ENCODE measurements at places on chromosomes 5 and 9.
A peak's percentile ranks its signal among the peaks of the same experiment; 100 is the strongest.

GRCh38 chr9:89367726-89368437 is 49.6 kb downstream of the SECISBP2 start:
- DNase-seq, result no peak

- no peak for DNase-seq
Measured at GRCh38 chr9:135067096-135067710, 20.3 kb upstream of the OLFM1 start.

- DNase-seq, result no peak
Measured at GRCh38 chr5:179470201-179470600, 80.2 kb upstream of the RUFY1 start.

GRCh38 chr9:61665829-61666228 is 476.0 kb downstream of the SPATA31A7 start:
- DNase-seq, result no peak

DNA sequence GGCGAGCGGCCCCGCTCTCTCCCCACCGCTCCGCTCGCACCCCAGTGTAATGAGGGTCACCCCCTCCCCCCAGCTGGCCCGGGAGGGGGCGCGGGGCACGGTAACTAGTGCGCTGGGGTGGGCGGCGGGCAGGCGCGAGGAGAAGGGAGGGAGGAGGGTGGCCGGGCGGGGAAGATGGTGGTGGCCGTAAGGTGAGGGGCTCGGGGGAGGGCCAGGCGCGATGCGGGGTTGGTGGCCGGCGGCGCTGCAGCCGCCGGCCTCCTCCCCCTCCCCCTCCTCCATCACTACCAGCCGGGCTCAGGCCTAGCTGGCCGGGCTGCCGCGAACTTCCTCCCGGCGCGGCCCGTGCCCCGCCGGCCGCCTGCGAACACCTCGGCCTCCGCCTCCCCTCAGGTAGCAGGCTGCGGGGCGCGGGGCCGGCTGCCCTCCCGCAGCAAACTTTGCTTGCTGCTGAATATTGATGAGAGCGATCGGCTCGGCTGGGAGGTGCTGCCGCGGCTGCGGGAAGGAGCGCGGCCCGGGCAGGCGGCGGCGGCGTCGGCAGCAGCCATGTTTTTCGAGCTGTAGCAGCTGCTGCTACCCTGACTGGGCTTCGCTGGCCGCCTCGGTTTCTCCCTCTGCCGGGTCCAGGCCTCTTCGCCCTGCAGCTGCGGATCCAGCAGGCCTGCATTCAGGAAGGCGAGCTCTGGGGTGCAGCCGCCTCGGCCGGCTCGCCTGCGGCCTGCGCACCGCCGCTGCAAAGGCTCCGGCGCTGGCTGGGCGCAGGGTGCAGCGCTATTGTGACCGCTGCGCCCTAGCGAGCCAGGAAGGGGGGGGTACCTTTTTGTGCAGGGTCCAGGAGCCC is 502 bp downstream of the NSD1 start:
- peak; percentile 58 for DNase-seq

DNA sequence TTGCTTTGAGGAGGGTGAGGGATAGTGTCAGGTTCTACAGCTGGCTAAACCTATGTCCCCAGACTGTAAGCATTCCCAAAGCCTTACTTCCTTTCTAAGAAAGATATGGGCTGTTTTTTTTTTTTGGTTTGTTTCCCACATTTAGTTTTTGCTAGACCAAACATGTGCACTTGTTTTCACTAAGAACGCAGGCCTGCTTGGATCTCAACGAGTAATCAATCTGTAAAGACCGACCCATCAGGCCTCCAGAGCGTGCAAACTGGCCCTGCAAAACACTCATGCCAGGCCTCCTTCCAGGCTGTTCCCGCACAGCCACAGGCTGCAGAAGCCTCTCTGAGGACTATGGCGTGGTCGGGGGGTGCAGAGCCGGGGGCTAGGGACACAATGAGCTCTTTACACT is 304.8 kb upstream of the PANK3 start:
- DNase-seq, result no peak

DNA sequence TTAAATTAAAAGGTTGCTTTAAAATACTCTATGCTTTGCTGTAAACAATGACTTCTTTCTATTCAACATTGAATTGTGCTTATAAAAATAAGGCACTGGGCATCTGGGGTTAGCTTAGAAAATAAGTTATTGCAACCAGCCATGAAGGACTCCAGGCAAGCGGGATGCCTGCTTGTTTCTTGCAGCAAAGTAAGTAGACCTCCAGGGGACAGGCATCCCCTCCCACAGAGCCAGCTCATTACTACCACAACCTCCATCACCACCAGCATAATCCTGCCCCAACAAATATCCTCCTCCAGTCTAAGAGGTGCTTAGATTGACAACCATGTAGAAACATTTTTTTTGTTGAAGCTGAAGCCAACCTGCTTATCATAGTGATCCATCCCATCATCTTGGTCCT is 190.4 kb downstream of the TARS1 start:
- DNase-seq, result no peak

DNA sequence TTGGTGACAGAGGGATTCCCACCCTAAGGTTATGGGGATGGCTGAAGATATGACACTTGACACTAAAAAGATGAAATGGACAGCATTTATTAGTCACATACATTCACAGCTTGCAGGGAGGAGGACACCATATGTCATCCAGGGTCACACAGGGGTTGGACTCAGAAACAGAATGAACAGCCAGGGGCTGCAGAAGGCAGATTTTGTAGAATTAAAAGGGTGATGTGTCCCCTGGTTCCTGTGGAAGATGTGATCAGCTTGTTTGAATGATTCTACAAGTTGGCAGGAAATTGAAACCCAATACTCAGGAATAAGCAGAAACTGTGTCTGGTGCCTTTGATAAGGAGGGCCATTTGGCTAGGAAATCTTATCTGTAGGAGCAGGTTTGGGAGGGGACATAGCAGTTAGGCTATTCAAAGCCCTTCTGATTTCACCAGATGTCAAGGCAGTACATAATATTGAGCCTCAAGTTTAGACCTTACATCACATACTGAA is 102.3 kb upstream of the GRIN3A start:
- no peak for DNase-seq

DNA sequence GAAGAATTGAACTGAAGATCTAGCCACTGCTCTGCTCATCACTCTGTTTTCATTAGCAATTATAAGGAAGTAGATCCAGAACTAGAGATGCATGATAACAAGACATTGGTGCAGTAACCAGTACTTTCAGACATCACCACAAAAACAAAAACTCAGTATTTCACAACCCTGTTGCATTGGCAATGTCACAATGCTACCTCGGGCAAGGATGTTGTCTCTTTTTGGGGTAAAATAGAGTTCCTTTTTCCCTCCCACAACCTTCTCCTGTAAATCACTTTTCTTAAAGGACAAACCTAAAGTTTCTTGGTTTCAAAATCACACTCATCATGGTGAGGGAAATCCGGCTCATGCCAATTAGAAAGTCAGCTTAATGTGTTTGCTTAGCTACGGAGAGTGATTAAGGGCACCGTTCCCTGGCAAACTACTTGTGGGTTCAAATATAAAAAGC is 420.1 kb upstream of the MEF2C start:
- no peak for DNase-seq

GRCh38 chr5:137155261-137156000 is 343.7 kb downstream of the SPOCK1 start:
- no peak for DNase-seq

- DNase-seq, result no peak
Measured at GRCh38 chr9:95585824-95586223, 69.1 kb upstream of the PTCH1 start.

DNA sequence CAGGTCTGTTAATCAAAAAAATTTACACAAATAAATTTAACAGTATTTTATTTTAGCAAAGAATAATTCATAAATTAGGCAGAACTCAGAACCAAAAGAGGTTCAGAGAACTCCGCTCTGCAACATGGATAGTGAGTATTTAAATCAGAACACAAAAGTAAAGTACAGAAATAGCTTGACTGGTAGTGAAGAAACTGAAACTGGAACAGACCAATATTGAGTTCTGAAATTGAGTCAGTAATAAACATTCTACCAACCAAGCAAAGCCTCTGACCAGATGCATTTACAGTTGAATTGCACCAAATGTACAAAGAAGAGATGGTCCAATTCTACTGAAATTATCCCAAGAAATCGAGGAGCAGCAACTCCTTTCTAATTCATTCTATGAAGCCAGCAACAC is 1542.8 kb downstream of the EFNA5 start:
- no peak for DNase-seq

- no peak for DNase-seq
Measured at GRCh38 chr5:96117771-96118651, 156.4 kb upstream of the ELL2 start.

- DNase-seq, result no peak
Measured at GRCh38 chr5:167816864-167817263, 474.6 kb upstream of the WWC1 start.

DNA sequence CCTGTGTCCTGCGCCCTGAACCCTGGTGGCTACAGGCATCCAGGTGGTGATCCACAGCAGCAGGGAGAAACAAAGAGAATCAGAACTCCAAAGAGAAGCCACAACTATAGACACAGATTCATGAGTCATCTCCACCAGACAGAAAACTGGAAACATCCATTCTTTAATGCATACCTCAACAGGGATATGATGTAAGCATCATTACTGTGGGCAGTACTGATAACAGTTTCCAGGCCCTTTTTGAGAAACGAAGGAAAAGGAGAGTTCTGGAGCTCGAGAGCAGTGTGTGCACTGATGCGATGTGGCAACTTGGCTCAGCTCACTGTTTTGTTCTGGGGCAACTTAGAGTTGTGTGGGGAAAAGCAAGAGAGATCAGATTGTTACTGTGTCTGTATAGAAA is 215.6 kb upstream of the ADAMTS16 start:
- no peak for DNase-seq

DNA sequence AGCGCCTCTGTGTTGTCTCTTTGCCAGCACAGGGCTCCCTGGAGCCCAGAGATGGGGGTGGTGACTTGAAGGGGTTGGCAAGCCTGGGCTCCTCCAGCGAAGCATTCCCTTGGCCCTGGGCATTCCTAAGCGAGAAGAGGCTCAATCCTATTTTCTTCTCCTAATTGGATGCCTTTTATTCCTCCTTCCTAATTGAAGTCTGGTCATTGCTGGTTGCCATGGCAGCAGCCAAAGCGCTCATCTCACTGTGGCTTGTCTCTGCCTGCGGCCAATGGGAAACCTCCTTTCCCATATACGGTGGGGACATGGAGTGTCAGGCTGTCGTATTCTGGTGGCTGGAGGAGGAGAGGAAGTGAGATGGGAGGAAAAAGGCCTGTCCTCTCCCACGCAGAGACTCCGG is 52.3 kb upstream of the RARS1 start:
- DNase-seq, result no peak

- no peak for DNase-seq
Measured at GRCh38 chr5:1850324-1851154, 32.2 kb downstream of the IRX4 start.

DNA sequence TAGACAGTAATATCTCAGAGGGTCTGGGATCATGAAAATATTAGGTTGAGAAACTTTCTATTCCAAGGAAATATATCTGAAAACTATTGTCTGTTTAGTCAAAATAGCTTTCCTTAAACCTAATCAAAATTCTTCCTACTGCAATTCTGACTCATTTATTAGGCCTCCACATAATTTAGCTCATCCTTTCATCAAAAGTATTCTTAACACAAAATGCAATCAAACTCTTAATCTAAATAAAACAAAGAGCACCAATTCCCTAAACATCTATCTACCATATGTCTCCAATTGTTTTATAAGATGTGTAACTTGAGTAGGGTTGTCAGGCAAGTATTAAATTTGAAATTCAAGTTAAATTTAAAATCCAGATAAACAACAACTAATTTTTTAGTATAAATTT is 142.1 kb downstream of the PLK2 start:
- no peak for DNase-seq

- no peak for DNase-seq
Measured at GRCh38 chr9:37509536-37509935, 23.8 kb downstream of the POLR1E start.

GRCh38 chr5:94433397-94434163 is 184.8 kb downstream of the KIAA0825 start:
- DNase-seq, result no peak

DNA sequence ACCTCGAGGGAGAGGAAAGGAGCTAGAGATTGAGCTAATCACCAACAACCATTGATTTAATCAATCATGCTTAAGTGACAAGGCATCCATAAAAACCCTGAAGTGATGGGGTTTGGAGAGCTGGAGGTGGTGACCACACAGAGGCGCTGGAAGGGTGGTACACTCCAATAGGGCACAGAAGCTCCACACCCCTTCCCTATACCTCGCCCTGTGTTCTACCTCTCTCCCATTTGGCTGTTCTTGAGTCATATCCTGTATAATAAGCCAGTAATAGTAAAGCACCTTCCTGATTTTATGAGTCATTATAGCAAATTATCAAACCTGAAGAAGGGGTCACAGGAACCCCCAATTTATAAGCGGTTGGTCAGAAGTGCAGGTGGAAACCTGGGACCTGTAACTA is 18.3 kb downstream of the ACTL7B start:
- no peak for DNase-seq

GRCh38 chr5:122727112-122727541 is 47.8 kb upstream of the SNX2 start:
- no peak for DNase-seq

DNA sequence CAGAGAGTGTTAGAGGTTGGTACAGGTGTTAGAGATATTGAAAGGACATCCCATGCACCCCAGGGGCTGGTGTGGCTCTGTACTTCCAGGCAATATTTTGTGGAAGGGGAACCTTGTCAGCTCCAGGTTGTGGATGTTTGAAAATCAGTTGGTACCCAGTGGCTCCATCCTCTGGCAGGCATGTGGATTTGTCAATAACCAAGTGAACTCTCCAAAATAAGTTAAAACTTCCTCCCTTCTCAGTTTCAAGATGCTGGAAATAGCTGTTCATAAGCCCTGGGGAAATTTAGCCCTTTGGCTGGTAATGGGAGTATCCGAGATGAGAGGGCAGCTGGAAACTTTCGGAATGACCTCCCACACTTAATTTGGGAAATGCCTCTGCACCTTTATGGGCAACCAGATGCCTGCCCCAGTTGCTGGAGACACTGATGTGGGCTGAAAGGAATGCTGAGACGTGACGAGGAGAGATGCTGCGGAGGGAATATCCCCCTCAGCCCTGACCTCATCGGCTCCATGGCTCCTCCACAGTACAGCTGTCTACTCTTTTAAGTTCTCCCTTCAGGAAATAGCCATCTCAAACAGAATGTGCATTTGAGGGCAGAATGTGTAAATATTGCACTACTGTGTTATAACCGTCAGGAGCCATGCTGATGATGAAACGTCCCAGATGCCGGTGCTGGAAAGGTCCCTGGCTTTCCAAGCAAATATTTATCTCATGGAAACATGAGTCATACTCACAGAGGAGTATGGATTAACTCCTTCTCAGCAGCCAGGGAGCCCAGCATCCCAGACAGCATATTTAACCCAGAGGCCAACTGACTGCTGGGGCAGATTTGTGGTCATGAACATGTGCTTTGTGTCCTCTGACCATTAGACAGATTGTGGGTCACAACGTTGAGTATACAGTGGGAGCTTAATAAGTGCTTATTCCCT is 29.5 kb downstream of the TGFBI start:
- DNase-seq, result no peak

DNA sequence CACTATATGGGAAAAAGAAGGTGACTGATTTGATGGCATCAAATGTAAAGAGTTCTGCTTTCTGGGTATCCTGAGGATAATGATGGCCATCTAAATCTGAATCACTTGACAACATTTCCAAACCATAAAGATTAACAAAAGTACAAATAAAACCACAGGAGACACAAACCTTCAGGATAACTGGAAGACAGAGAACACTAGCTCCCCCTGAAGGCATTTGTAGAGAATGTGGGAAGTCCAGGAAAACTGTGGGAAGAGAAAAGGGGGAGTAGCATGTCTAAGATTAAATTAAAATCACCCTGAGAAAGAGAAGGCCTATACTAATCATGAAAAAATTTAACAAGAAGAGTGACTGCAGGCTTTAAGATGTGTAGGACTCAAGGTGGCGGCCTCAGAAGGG is 116.2 kb downstream of the PRELID2 start:
- DNase-seq, result no peak

Measured in immature natural killer cell (primary cell).